PC-3 (cell line): ENCODE measurements at places on chromosomes 16 and 17.

GRCh38 chr17:12826431-12826830 is 37.1 kb downstream of the ARHGAP44 start:
- no peaks in the 10 kb centered on the region for H3K4me1 ChIP-seq
- no peak overlapping the region for H3K4me3 ChIP-seq
- H3K27ac ChIP-seq = no peak overlapping the region
- DNase-seq = no peak
- no peaks in the 10 kb centered on the region for H3K27me3 ChIP-seq

GRCh38 chr17:66604376-66604775 is 230.5 kb upstream of the CACNG5 start:
- H3K36me3 ChIP-seq = 0 out of 2 replicates have a peak, but pooled peaks cover 2% of the 10 kb centered on the region
- H3K4me3 ChIP-seq = no peak overlapping the region
- no peak for DNase-seq
- H3K27ac ChIP-seq = no peak overlapping the region

DNA sequence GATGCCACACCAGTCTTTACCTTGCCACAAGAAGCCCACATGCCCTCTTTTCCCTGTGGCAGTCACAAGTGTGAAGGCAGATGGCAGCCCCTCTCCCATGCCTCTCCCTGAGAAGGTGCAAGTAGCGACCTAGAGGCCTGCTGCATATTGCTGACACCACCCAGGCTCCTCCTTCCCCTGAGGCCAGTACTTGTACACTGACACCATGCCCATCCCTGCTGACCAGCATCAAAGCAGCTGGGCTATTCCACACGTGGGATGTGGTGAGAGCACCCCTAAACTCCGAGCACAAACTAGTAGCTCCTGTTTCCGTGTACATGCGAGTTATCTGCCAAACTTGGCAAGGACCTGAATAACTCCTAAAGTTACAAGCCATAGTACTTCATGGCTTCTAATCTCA is 149.4 kb downstream of the AATF start:
- peaks cover 26% of the 10 kb centered on the region for H3K36me3 ChIP-seq
- no peaks in the 10 kb centered on the region; the same call in 1 of the 2 replicates for H3K4me1 ChIP-seq
- DNase-seq = no peak
- H3K27me3 ChIP-seq = no peaks in the 10 kb centered on the region
- H3K4me3 ChIP-seq = no peak overlapping the region
- no peak overlapping the region for H3K27ac ChIP-seq

DNA sequence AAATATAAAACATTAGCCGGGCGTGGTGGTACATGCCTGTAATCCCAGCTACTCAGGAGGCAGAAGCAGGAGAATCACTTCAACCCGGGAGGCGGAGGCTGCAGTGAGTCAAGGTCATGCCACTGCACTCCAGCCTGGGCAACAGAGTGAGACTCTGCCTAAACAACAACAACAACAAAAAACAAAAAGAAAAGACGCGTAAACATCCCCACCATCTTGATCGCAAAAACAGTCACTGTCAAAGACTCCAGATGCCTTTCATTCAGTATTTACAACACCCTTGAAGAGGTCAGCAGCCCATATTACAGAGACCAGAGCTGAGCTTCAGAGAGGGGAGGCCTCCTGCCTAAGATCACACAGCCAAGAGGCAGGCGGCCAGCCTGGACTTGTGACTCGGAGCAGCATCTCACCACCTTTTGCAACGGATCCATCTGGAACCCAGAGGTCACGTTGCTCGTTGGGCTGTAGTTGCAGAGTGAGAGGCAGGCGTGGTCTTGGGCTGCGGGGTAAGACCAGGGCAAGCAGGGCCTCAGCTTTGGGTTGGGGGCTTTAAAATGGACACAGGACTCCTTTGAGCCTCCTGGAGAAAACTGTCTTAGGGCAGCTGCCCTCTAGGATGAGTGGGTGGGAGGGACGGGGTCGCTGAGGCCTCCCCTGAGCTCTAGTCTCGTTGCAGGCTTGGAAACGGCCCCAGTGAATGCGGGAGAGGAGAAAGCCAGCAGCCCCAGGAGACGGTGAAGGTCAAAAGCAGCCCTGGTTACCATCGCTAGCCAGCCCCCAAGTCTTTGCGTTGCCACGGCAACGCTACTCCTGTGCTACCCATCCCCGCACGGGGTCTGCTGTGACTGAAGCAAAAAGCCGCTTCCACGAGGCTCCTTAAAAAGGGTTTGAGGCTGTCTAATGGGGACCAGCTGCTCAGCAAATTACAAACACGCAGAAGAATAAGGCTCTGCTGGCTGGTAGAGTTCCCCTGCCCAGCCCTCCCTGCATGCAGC is 26.1 kb downstream of the LGALS3BP start:
- H3K27ac ChIP-seq = no peak overlapping the region
- H3K36me3 ChIP-seq = no peaks in the 10 kb centered on the region
- no peaks in the 10 kb centered on the region for H3K27me3 ChIP-seq
- no peak for DNase-seq
- peaks cover 4% of the 10 kb centered on the region; the same call in 1 of the 2 replicates for H3K4me1 ChIP-seq

GRCh38 chr16:59432896-59433295 is 698.8 kb upstream of the GOT2 start:
- H3K27me3 ChIP-seq = no peaks in the 10 kb centered on the region
- no peaks in the 10 kb centered on the region for H3K36me3 ChIP-seq
- H3K4me3 ChIP-seq = no peak overlapping the region
- no peaks in the 10 kb centered on the region for H3K4me1 ChIP-seq
- no peak overlapping the region for H3K27ac ChIP-seq

- H3K4me3 ChIP-seq = no peak overlapping the region
- DNase-seq = no peak
- no peaks in the 10 kb centered on the region for H3K4me1 ChIP-seq
- no peaks in the 10 kb centered on the region for H3K27me3 ChIP-seq
- no peak overlapping the region for H3K27ac ChIP-seq
Observed at GRCh38 chr16:52372313-52372712, 174.6 kb downstream of the TOX3 start.

GRCh38 chr17:28370035-28370743 is at the start of gene VTN:
TSS of gene VTN (minus strand) at chr17:28370307. CDS start at chr17:28370203, 104 bp downstream.
- no peak for DNase-seq
- no peaks in the 10 kb centered on the region for H3K36me3 ChIP-seq
- H3K4me1 ChIP-seq = no peaks in the 10 kb centered on the region
- no peak within 1 kb of the TSS for H3K4me3 ChIP-seq
- H3K27ac ChIP-seq = no peak within 1 kb of the TSS

GRCh38 chr17:75096082-75096625 is 8.4 kb downstream of the SLC16A5 start:
- peak; percentile 99 for DNase-seq
- H3K27me3 ChIP-seq = no peaks in the 10 kb centered on the region
- no peaks in the 10 kb centered on the region for H3K36me3 ChIP-seq
- H3K4me3 ChIP-seq = no peak overlapping the region

- no peaks in the 10 kb centered on the region for H3K36me3 ChIP-seq
- H3K27me3 ChIP-seq = no peaks in the 10 kb centered on the region
- DNase-seq = peak; percentile 30
- peaks cover 21% of the 10 kb centered on the region for H3K4me1 ChIP-seq
- peak within 1 kb of the TSS; percentile 70 for H3K4me3 ChIP-seq
- H3K27ac ChIP-seq = no peak within 1 kb of the TSS; the same call in 1 of the 2 replicates
Observed at GRCh38 chr16:66549284-66550131, at the start of gene TK2. TSS of gene TK2 (minus strand) at chr16:66550122. CDS start at chr16:66550061, 61 bp downstream.

DNA sequence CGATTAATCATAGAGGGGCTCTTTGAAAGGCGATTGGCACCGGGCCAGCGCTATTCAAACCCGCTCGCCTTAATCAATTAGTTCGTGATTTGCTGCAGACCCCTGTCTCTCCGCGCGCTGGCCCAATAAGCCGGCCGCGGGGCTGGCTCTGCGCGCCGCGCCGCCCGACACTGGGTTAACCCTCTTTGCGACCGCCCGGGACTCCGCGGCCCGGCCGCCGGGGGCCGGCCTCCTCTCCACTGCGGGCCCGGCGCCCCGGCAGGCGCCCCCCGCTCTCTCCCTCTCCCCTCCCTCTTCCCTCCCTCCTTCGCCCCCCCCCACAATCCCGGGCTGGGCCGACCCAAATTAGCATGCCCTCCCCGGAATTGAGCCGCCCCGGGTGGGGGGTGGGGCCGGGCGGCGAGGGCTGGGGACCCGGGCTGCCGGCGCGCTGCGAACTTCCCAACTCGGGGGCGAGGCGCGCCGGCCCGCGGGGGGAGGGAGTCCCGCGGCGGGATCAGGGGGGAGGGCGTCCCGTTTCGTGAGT is 428 bp upstream of the SALL1 start:
- DNase-seq = no peak
- H3K4me1 ChIP-seq = no peaks in the 10 kb centered on the region
- no peaks in the 10 kb centered on the region for H3K27me3 ChIP-seq
- H3K36me3 ChIP-seq = no peaks in the 10 kb centered on the region
- H3K27ac ChIP-seq = no peak overlapping the region

GRCh38 chr17:66858226-66859083 is 23.5 kb downstream of the CACNG5 start:
- no peak overlapping the region for H3K4me3 ChIP-seq
- DNase-seq = no peak
- no peaks in the 10 kb centered on the region for H3K4me1 ChIP-seq
- H3K36me3 ChIP-seq = no peaks in the 10 kb centered on the region

DNA sequence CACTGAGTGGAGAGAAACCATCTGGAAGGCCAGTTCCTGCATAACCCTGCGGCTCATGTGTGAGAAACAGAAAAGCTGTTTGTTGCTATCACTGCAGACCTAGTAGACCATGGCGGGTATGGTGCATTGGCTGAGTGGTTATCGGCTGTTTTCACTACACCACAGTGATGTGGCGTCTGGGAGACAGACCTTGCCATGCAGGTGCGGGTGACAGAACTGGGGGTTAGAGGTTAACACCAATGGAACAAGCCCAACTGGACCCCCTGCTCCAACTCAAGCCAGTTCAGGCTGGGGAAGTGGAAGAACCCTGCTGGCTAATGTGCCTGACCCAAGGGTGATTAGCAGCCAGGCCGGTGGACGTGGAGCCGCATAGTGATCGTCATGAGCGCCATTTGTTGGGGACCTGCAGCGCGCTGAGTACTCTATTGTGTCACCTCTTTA is 91.9 kb downstream of the IRF8 start:
- no peaks in the 10 kb centered on the region for H3K36me3 ChIP-seq
- H3K27ac ChIP-seq = no peak overlapping the region
- peaks cover 81% of the 10 kb centered on the region for H3K27me3 ChIP-seq
- no peak overlapping the region for H3K4me3 ChIP-seq

- no peaks in the 10 kb centered on the region for H3K36me3 ChIP-seq
- H3K4me3 ChIP-seq = no peak within 1 kb of the TSS
- H3K27me3 ChIP-seq = no peaks in the 10 kb centered on the region
- DNase-seq = no peak
- H3K27ac ChIP-seq = no peak within 1 kb of the TSS
- peaks cover 5% of the 10 kb centered on the region; the same call in 1 of the 2 replicates for H3K4me1 ChIP-seq
Observed at GRCh38 chr17:28473542-28473941, at the start of gene SLC13A2. TSS of gene SLC13A2 (plus strand) at chr17:28473644. CDS start at chr17:28473713, 69 bp downstream.

DNA sequence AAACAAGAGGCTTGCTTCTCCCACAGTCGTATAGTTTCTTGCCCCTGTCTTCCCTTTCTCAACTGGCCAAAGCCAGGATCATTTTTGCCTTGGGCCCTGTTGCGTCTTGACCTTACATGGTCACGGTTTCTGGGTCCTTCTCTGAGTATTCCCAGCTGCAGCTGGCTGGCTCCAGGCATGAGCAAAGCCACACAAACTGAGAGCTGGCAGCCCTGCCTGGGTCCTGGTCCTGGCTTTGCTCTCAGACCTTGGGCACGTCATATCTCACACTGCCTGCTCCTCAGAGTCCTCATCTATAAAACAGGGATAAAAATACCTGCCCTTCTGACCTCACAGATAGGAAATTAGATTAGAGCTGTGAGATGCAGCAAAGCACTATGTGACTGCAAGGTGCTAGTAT is 277.6 kb downstream of the CBLN1 start:
- no peaks in the 10 kb centered on the region for H3K4me1 ChIP-seq
- H3K4me3 ChIP-seq = no peak overlapping the region
- no peak overlapping the region for H3K27ac ChIP-seq
- H3K27me3 ChIP-seq = no peaks in the 10 kb centered on the region

- H3K36me3 ChIP-seq = no peaks in the 10 kb centered on the region
- no peak overlapping the region for H3K27ac ChIP-seq
- no peak for DNase-seq
- H3K4me3 ChIP-seq = no peak overlapping the region
Observed at GRCh38 chr16:84834403-84834772, 14.6 kb downstream of the CRISPLD2 start.

DNA sequence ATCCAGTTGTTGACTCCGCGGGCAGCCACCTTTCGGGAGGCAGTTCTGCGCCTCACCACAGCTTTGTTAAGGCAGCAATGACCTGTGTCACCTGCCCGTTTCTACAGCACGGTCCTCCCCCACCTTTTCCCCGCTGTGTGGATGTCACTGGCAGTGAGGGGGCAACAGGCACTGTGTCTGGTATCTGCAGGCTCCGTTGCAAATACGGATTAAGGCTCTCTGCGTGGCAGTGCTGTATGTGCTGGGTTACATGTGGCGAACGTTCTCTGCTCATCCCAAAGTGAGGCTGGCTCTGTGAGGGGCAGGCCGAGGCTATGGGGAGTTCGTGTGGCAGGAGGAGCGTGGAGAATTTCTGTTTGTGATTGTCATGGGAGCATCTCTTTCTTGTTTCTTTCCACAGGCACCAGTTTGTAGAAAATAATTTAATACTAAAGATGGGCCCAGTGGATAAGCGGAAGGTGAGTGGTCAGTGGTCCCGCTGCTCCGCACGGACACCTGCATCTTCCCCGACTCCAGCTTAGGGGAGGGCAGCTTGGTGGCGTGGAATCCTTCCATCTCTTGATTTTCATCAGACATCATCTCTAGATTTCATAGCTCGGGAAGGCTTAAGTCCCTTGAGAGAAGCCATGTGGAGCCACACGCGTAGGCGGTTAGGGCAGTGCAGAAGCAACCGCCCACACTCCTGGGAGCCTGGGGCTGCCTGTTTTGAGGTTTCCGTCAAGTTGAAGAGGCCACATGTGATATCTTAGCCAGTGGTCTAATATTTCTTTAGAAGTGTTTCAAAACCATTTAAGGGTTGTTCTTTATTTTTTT is 57.8 kb downstream of the PDPK1 start:
- H3K27me3 ChIP-seq = no peaks in the 10 kb centered on the region
- no peak overlapping the region for H3K27ac ChIP-seq
- no peak for DNase-seq
- no peaks in the 10 kb centered on the region for H3K36me3 ChIP-seq

DNA sequence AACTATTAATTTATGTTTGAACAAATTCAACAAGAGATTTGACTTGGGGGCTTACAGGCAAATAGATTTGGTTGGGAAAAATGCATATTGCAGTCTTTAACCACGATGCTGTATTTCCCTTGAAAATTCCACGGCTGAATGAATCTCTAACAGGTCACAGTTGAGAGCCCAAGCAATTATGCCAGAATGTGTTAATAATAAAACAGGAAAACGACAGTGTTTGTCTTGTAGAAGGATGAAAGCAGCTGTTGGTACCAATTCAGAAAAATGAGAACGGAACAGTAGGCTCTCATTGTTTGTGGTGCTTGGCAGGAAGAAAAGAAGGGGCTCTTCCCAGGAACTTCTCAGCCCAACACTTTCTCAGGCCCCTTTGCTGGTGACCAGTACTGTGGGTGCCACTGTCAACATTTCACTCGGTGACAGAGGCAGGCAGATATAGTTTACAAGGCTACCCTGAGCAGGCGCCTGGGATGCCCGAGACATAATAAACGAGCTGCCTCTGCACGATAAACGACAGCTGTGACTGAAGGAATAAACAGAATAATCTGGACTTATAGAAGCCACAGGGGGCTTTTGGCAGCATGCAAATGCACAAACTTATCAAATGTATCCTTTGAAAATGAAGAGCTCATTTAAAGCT is 387.1 kb downstream of the HS3ST4 start:
- no peaks in the 10 kb centered on the region for H3K36me3 ChIP-seq
- H3K27me3 ChIP-seq = no peaks in the 10 kb centered on the region
- no peak overlapping the region for H3K4me3 ChIP-seq
- DNase-seq = no peak
